GM12892 (cell line): ENCODE measurements at places on chromosomes 7 and 10.

DNA sequence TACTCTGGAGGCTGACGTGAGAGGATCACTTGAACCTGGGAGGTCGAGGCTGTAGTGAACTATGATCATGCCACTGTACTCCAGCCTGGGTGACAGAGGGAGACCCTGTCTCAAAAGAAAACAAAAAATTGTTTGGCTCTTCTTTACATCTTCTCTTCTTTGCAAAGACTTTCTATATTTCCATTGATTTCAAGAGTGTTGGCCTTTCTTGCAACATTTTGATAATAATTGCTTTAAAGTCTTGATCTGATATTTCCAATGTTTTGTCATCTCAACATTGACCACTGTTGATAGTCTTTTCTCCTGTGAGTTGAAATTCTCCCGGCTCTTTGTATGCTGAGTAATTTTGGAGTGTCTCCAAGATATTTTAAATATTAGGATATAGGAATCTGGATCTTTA is 17.8 kb upstream of the CLDN4 start:
- no peak for DNase-seq

DNA sequence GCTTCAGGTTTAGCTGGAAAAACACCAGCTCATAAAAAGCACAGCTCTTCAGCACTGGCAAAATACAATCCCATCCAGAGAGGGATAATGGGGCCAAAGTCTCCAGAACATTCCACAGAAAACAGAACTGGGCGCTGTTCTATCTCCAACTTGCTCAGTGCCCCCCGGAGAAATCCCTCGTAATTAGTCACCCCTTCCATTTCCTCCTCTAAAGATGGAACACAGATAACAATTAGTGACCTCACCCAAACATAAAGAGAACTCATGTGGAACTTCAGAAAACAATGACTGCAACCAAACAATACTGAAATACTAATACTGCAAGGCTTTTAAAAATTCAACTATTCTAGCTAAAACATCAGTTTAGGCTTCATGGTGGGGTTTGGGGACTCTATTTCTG is 46.3 kb downstream of the KIAA1549 start:
- DNase-seq = no peak

DNA sequence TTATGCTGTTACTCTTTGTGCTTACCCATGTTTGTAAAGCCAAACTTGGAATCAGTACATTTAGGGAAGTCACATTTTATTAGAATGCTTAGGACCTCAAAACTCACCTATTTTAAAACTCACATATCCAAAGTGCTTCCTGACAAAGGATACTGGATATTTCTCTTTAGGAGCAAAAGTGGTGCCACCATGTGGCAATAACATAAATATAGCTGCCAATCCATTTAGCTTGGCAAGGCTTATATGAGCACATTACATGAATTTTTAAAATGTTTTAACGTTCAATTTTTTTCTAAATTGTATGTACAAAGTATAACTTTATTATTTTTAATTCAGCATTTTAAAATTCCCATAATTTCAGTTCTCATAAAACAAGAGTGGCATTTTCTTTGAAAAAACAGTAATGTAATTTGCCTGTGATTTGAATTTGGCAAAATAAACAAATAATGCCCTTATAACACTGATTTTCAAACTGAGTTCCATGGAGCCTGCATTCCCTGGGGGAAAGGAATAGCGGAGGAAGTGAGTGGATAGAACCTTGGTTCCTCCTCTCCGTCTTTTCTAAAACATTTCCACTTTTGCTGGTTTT is 75.4 kb downstream of the HDAC9 start:
- DNase-seq = no peak

DNA sequence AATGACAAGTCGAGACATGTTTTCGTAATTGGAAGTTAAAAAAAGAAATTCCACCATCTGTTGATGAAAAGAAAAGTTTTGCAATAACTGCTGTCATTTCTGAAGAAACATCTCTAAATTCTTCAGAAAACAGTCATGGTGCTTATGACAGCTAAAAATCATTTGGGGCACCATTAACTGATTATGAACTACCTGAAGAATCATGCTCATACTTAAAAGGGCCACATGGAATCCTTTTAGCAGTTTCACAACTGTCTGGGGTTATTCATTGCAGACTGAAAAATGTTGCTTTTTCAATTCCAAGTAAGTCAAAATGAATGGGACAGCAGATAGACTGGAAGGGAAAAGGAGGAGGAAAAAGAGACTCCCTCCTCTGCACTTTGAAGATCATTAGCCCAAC is 134.2 kb downstream of the CHN2 start:
- no peak for DNase-seq

DNA sequence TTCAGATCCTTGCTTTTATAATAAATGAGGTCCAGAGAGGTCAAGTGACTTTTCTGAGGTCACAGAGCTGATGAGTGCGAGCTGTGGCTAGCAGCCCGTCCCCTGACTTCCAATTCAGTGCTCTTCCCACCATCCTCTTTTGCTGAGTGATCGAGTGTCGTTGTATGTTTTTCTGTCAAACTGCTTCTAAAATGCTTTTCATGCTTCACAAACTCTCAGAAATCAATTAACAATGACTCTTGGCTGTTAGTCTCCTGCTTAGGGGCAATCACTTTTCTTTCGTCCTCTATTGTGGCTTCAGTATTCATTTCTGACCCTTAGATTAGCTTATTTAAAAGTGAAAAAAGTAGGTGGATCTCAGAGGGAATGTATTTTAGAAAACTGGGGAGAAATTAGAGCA is 423.7 kb downstream of the DPP6 start:
- no peak for DNase-seq

DNA sequence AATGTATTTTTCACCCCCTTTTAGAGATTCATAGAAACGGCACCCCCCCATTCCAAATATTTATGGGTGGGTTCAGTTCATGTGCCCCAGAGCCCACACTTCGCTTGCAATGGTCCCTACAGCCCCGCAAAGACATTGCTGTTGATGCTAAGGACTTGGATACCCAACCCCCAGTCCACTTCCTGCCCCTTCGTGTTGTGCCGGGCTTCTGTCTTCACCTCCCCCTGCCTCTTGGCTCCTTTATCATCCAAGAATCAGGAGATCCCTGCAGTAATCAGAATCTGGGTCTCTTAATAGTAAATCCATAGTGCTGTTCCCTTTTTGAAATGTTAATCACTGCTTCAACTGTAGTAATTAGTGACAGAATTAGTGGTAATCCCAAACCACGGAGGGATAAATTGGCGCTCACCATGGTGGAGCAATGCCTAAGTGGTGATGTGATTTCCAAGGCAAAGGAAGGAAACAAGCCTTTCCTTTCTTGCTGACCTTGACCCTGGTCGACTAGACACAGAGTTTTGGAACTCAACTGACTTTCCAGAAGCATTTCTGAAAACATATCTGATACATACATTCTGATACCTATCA is 67.7 kb downstream of the HK1 start:
- no peak for DNase-seq

DNA sequence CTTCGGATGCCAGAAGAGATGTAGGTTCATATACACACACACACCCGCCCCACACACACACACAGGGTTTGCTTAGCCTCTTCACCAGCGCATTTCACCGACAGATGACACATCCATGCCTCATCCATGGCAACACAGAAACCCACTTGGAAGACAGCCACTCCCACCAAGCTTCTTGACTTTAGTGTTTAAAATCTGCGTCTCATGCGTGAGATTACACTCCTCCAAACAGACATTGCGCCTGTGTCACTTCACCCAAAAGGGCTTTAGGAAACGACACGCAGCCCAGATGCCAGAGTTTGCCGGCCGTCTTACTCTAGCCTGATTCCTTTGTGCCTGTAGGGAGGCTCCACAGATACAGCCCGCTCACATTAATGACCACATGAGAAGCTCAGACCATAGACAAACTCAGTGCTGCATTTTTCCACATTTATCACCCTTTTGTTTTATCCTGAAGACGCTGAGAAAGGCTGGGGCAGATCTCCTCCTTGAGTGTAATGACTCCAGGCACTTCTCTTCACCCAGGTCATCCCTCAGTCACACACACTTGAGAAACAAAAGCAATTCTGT is 73.8 kb downstream of the DIP2C start:
- DNase-seq = no peak

GRCh38 chr7:90587766-90588165 is 8.4 kb upstream of the CDK14 start:
- DNase-seq = no peak
